ENCODE measurements at places on chromosomes 16 and 17. TPM values are rescaled to one million over a fixed set of nuclear protein-coding genes. Genes with fewer than 3 reads are reported as not detected.

ABCC6 gene
- polyA plus RNA-seq = 0.04 TPM

FBXW10 gene
- polyA plus RNA-seq = not detected

C16orf74 gene
- 17.2 TPM for polyA plus RNA-seq

NTN3 gene
- polyA plus RNA-seq = not detected

NRN1L gene
- polyA plus RNA-seq = not detected

KRTAP4-6 gene
- polyA plus RNA-seq = not detected

TPSB2 gene
- polyA plus RNA-seq = not detected

ZNF652 gene
- 19.9 TPM for polyA plus RNA-seq

WNT3 gene
- not detected for polyA plus RNA-seq

TEX14 gene
- 0.56 TPM for polyA plus RNA-seq

DPEP1 gene
- polyA plus RNA-seq = not detected

AHSP gene
- not detected for polyA plus RNA-seq

RECQL5 gene
- 23.4 TPM for polyA plus RNA-seq

MMP15 gene
- polyA plus RNA-seq = not detected

LGALS9B gene
- not detected for polyA plus RNA-seq

LRRC37A gene
- 0.42 TPM for polyA plus RNA-seq

ZP2 gene
- not detected for polyA plus RNA-seq

SDR42E2 gene
- polyA plus RNA-seq = 0.29 TPM

SOX15 gene
- polyA plus RNA-seq = not detected

NACA2 gene
- polyA plus RNA-seq = not detected

IRX6 gene
- not detected for polyA plus RNA-seq

P4HB gene
- polyA plus RNA-seq = 191 TPM

USP7 gene
- polyA plus RNA-seq = 9.9 TPM

TBC1D16 gene
- polyA plus RNA-seq = 0.48 TPM

SLC5A11 gene
- polyA plus RNA-seq = not detected

MILR1 gene
- polyA plus RNA-seq = not detected

CLTC gene
- 31.2 TPM for polyA plus RNA-seq

Measured in naive thymus-derived CD8-positive, alpha-beta T cell (primary cell).